ENCODE measurements at places on chromosomes 7 and 10.

DNA sequence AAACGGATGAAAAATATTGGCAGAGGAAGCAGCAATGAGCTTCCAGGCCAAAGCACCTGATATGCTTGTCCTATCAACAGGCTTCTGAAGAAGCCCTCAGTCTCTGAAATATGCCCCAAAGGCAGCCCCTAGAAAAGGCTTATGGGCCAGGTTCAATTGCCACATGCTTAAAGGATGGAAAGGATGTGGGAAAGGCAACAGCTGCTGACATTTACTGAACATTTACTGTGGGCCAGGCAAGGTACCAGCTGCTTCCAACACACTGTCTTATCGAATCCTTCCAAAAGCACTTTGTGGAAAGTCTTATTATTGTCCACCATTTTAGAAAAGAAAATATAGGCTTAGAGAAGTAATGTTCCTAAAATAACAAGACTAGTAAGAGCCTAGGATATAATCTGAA, 56.5 kb downstream of the DOCK4 start:
- no peak for DNase-seq

GRCh38 chr10:59867590-59867989, 38.8 kb downstream of the CCDC6 start:
- no peak for DNase-seq

DNA sequence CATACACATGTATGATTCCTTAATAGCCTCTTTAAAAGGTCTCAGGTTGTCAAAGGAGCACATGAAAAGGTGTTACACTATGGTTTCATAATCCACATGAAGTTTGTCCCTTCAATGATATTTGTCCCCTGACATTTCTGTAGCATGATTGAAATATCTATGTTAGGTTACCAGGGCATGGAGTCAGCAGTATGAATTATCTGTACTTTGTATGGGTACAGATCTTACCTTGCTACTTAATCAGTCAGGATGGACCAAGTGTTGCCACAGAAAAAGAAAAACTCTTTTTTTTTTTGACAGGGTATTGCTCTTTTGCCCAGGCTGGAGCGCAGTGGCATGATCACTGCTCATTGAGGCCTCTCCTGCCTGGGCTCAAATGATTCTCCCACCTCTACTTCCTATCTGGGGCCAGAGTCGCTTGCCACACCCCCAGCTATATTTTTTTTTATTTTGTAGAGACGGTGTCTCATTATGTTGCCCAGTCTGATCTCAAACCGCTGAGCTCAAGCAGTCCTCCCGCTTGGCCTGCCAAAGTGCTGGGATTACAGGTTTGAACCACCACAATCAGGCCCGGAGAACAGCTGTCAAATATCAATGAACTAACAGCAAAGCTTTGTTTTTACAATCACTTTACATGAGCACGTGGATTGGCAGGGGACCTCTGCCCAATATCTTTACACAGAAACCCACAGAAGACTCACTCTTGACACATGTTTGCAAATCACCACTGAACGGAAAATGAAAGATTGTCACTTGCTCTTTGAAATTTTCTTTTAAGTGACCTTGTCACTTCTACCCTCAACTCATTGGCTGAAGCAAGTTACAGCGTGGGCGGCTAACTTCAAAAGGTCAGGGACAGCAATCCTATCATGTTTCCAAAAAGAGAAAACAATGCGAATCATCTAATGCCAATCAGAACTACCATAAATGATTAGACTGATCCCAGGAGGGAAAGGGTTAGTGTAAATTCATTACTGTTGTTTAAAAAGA, 140.2 kb downstream of the PRKG1 start:
- DNase-seq, result peak; percentile 52

DNA sequence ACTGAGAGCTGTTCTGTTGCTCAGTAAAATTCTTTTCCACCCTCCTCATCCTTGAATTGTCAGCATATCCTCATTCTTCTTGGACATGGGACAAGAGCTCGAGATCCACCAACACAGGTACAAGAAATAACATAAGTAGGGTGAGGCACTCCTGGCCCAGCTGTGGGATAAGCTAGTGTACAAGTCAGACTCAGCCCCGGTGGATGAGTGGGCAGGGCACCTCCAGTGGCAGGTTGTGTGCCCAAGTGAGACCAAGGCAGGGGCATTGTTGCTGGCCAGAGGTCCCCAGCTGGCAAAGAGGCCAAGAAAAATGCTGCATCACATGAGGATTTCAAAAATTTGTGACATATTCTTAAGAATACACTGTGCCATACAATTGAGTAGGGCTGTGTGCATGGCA, 402.0 kb upstream of the ZWINT start:
- DNase-seq, result no peak

GRCh38 chr10:71493741-71494140, 97.0 kb downstream of the CDH23 start:
- DNase-seq, result no peak

DNA sequence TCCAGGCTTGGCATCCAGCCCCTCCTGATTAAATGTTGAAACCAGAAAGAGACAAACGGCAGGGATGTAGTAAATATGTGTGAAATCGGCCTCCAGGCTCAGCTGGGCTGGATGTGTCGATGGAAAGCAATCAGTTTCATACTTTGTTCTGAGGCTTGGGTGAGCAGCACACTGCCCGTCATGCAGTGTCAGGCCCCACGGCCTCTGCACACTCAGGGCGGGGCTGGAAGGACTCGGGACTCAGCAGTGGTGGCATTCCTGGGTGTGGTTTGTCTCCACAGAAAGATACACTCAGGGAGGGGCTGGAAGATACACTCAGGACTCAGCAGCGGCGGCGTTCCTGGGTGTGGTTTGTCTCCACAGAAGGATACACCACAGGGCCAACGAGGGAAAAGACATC, 22.0 kb downstream of the ADGRA1 start:
- no peak for DNase-seq

DNA sequence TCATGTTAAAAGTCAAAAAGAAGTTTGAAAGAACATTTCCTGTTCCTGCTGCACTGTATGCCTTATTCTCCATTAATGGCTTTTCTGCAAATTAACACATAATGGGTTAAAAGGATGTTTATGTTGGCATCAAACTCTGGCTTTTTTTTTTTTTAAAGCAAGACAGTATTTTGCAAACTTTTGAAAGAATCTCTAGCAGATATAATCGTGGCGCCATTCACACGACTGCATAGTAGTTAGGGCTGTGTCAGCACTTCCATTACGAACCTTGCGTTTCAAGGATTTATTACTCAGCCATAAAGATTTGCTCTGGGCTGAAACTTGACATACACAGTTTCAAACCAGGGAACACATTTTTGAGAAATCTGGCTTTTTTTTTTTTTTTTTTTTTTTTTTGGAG, 207.8 kb downstream of the DYNC1I1 start:
- DNase-seq, result no peak

DNA sequence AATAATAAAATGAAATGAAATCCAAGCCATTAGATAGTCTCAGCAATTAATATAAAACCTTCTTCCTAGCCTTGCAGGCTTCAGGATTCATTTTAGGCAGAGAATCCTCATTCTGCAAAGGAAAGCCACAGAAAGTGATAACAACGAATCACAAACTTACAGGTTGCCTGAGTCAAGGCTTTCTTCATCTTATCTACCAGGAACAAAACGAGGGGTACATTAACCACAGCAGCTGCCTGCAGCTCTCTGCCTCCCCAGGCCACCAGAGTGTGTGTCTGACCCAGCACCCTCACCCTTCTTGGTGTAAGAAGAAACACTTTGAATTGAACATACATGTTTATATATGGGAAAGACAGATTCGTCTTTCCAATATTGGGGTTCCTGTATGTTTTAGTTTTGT, 12.5 kb upstream of the TNS3 start:
- no peak for DNase-seq

DNA sequence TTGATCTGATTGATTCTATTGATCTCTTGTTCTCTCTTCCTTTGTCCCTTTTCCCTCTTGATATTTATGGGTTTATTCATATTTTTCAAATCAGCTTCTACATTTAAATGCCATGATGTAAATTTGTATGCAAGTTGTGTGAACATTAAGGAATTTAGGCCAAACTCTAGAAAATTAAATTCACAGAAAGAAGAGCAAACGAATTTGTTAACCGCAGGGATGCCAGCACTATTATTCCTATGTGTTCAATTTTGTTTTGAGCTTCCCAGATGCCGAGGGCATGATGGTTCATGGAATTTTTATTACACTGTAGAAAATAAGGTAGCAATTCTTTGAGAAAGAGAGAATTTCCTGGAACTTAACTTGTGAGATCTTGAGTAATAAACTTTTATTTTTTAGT, 220.9 kb downstream of the BUB3 start:
- DNase-seq, result no peak

DNA sequence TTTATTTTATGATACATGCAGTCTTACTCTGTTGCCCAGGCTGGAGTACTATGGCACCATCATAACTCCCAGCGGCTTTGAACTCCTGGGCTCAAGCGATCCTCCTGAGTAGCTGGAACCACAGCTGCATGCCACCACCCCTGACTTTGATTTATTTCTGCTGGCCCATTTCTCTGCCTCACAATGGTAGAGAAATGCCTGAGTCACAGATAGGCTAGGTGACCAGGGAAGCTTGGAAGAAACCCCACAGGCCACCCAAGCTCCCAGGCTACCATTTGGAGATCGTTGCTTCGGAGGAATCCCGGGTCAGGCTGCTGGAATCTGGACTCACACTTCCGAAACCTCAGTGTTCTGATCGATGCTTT, 17.4 kb upstream of the BAIAP2L1 start:
- DNase-seq, result no peak
